ENCODE measurements at places on chromosomes 5 and 9.

- DNase-seq: no peak
These were observed 42.0 kb downstream of the KCNIP1 start for GRCh38 chr5:170545811-170546210.

DNA sequence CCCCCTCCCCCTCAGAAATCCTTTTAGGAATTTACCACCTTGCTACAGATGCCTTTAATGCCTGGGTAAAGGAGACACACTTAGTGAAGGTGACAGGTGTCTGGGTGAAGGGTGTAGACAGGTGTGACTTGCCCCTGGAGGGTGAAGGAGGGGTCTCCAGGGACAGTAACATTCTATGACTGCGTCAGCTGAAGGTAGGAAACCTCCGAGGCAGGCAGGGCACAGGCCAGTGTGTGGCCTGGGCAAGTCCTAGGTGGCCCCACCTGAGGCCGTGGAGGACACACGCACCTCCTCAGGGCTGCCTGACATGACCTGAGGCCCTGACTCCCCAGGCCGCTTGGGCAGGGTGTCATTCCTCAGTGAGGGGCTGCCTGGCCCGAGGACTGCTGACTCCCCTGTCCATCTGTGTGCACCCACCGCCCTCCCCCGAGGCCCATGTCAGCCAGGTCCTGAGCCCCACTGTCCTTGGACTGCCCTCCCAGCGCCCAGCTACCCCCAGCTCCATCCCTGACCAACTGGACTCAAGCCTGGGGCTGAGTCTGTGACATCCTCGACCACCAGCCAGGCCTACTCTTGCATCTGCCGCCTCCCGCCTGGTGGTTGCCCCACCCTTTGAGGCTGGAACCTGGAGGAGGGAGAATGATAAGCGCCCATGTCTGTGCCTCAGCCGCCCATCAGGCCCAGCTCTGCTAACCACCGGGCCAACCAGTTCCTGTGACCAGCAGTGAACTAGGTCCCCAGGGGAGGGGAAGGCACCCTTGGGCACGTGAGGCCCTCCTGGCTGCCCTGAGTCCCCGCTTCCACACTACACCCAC lies 18.4 kb downstream of the CARD19 start:
- DNase-seq: no peak

DNA sequence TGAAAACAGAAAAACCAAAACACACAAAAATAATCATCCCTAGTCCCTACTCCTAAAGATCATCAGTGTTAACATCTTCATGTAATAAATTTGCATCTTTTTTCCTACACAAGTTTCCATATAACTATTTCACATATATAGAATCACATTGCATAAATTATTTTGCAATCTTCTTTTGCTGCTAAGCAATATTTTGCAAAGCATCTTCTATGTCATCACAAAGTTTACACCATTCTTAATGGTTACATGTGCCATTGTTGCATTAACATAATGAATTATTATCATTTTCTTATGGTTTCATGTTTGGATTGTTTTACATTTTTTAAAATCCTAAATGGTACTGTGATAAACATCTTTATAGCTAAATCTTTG lies 17.8 kb downstream of the SH3TC2 start:
- no peak for DNase-seq

DNA sequence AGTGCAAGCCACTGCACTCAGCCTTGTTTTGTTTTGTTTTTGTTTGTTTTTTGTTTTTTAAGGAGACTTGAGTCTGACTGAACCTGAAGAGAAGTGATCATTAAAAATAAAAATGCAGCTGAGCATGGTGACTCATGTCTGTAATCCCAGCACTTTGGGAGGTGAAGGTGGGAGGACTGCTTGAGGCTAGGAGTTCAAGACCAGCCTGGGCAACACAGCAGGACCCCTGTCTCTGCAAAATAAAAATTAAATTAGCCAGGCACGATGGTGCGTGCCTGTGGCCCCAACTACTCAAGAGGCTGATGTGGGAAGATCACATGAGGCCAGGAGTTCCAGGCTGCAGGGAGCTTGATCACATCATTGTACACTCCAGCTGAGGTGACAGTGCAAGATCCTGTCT lies 6.2 kb downstream of the SLC1A1 start:
- no peak for DNase-seq

DNA sequence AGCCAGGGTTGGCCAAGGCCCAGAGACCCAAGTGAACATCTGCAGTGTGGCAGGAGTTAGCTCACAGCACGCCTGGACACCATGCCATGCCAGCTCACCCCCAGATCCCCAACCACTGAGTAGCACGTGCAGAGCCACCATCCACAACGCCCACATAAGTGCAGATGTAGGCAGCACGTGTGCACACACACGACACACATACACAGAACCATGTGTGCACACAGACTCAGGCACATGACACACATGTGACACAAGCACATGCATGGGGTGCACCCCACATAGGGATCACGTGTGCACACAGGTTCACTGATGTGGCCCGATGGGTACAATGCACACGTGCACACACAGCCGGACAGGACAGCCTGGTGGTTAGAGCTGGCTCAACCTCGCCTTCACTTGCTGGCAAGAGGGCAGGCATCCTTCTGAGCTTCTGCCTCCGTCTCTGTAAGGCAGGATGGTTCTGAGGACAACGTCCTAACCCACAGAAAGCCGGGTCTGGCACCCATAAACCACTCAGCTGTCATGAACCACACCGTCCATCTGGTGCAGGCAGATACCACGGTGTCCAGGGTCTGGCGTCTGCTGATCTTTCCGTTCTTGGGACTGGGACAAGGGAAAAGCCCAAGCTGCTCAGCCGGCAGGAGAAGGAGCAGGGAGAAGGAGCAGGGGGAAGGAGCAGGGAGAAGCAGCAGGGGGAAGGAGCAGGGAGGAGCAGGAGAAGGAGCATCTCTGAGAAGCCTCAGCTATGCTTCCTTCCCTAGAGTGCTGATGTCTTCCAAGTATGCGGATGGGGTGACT lies 12.0 kb downstream of the LRRC26 start:
- DNase-seq: no peak

- DNase-seq: no peak
These were observed 12.4 kb upstream of the CXXC5 start for GRCh38 chr5:139635606-139636206.

DNA sequence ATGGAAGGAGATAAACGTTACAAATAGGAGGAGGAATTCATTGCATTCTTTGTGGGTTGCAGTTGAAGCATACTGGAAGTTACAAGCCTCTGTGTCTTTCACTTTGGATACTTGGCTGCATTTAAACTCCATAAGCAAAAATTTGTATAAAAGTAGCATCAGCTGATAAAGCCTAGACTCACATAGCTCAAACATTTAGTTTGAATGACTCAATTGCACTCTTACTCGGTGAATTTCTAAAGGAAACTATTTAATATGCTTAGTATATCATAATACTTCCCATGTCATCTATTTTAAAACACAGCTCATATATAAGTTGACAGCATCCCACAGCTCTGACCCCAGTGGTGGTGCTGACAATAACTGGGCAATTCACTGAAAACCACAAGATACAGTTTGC lies 596.6 kb upstream of the ZNF608 start:
- no peak for DNase-seq

DNA sequence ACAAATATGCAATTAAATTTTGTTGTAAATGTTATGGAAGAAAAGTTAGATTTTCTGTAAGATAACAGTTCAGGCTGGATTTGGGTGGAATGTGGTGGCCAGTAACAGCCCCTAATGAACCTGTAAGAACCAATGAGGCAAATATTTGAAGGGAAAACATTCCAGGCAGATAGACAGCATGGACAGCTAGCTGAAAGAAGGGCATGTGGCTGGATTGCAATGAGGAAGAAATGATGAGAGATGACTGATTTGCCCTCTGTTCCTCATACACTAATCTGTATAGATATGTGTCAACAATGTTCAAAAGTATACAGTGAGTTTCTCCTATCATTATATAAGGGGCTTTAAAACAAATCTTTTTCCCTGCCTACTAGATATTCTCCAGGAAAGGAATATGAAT lies 58.8 kb downstream of the MAN2A1 start:
- no peak for DNase-seq

DNA sequence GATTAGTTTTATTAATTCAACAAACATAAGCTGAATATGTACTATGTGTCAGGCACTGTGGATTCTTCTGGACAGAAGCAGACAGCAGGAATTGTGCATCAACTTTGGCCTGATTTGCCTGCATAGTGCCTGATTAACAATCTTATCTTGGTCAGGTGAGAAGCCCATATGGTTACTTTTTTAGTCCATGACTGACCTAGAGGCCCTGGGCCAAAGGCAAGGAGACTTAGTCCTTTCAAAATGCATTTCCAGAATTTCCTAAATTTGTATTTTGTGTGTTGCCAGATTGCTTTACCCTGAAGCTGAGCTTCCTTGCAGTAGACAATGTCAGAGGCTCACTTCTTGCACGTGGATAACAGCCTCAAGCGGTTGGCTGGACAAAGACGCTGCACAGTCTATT lies 286.7 kb downstream of the SPOCK1 start:
- no peak for DNase-seq

DNA sequence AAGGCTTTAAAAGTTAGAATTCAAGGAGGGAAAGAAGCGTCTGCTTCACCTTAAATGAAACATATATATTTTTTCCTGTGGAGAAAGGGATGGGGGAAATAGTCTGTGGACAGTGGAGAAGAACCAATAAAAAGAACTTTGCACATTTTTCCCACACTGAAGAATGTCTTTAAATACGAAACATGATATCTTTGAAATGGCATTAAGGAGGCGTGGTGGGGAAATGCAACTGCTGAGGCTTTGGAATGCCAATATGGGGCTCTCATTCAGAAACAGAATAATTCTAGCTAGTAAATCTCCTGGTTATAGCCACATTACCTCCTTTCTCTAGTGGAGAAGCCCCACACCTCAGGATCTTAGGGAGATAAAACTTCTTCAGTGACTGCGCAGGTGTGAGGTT lies 46.8 kb downstream of the TNC start:
- no peak for DNase-seq

DNA sequence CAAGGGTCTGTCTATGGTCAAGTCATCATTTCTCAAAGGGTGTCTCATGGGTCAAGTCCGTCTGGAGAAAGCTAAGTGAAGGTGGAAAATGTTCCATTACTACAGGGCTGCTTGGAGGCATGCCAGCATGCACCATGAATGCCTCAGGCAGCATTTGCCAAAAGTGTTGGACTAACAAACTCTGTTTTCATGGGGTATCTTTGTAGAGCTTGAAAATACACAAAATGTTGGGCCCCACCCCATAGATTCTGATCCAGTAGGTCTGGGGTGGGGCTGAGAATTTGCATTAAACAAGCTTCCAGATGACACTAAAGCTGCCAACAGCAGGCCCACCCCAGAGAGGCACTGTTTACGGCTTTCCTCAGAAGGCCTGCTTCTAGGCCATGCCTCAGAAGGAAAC lies 75.0 kb upstream of the FRRS1L start:
- no peak for DNase-seq

GRCh38 chr5:161134956-161135355 lies 282.9 kb upstream of the ATP10B start:
- no peak for DNase-seq

DNA sequence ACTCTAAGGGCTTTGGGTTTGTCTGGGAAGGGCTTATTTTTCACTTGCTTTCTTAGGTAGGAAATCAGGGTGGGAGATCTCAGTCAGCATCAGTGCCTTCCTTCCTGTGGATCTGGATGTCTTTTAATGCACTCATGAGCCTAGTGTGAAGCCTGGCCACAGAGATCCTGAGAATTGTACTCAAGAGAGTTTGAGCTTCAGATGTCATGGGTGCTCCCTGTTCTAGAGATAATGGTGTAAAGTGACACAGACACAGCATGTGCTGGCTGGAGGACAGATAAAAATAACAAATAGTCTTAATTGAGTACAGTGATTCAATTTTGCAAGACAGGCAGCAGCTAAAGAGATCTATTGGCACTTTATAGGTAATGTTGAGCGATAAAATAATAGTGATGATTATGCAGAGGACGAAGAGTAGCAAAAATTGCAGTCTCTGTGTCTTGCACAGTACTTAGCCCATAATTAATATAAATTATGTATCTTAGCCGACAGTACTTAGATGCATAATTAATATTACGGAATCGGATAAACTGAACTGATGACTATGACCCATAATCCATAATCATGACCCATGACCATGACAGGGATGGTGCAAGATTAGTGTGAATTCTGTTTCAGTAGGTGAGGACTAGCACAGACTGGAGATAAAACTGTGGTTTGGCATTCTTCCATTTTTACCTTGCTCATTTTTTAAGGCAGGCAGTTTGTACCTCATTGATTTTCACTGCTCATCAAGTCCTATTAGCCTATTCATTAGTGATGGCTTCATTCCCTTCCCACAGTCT lies 408.7 kb upstream of the PIK3R1 start:
- DNase-seq: no peak

All from activated T-helper 1 cell treated with anti-CD3 and anti-CD28 coated beads, Interleukin-2, amount 50 U/mL, for 16 hours (primary cell).